ENCODE measurements at places on chromosomes 6 and 20. TPM values are rescaled to one million over a fixed set of nuclear protein-coding genes. Genes with fewer than 3 reads are reported as not detected.

The SPATA25 gene
- total RNA-seq: 0.44 TPM

The NOX3 gene
- total RNA-seq: not detected

The CALHM5 gene
- total RNA-seq: 0.11 TPM

The EBF4 gene
- total RNA-seq: 0.78 TPM

The FAM120B gene
- total RNA-seq: 21.7 TPM

The SLC17A2 gene
- not detected for total RNA-seq

The MPIG6B gene
- total RNA-seq: not detected

The CDH4 gene
- 11.2 TPM for total RNA-seq

The TSHZ2 gene
- 1.3 TPM for total RNA-seq

The GRM1 gene
- total RNA-seq: not detected

The SLC17A1 gene
- not detected for total RNA-seq

The PBOV1 gene
- not detected for total RNA-seq

The CD24 gene
- 251 TPM for total RNA-seq

The PTK7 gene
- 90.3 TPM for total RNA-seq

The RSPO4 gene
- not detected for total RNA-seq
